ENCODE measurements at places on chromosomes 5 and 9. TPM values are rescaled to one million over a fixed set of nuclear protein-coding genes. Genes with fewer than 3 reads are reported as not detected.

Gene WNT8A
- total RNA-seq = not detected

Gene ANKRD18B
- total RNA-seq = 35.6 TPM

Gene ZNF879
- total RNA-seq = 2.8 TPM

Gene CER1
- total RNA-seq = not detected

Measured in smooth muscle cell of the umbilical artery (primary cell).